Endodermal cell (in vitro differentiated cells): ENCODE measurements at places on chromosomes 1 and 21.

GRCh38 chr1:173798078-173798477 is 26.4 kb upstream of the DARS2 start:
- DNase-seq = no peak

GRCh38 chr1:86754265-86754974 is 50.0 kb downstream of the SH3GLB1 start:
- DNase-seq = peak; percentile 80

DNA sequence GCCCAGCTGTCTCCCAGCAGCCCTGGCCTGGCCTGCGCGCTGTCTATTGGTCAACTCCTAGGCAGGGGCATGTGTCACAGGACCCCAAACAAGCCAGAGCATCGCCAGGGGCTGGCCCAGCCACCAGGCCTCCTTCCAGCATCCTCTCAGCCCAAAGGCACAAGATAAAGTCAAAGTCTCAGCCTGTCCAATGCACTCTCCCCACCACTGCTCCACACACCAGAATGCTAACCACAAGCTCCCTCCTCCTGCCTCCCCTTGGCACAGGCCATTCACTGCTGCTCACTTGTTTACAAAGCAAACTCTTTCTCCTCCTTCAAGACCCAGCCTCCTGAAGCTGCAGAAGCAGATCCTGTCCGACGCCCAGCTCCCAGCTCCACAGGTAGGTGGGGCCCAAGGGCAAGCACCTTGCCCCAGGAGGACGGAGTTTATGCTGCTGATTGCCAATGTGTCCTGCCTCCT is 133.4 kb downstream of the DMRTB1 start:
- peak; percentile 86 for DNase-seq

DNA sequence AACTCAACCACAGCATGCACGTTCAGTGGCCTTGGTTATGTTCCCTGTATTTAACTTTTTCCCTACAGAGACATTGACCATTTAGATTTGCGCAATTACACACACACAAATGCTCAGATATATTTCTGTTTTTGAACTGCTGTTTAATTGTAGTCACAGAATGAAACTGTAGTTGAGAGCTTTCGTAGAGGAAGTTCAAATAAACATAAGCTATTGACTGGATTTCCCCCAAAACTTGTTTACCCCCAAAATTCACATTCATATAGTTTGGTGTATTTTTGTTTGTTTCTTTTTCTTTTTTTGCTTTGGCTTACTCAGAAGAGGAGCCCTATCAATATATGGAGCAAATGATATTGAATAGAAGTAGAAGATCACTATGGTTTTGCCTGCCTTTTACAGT is 921.0 kb downstream of the ADGRL2 start:
- DNase-seq = no peak

- peak; percentile 84 for DNase-seq
Measured at GRCh38 chr1:112722601-112723510, 7.7 kb upstream of the PPM1J start.

DNA sequence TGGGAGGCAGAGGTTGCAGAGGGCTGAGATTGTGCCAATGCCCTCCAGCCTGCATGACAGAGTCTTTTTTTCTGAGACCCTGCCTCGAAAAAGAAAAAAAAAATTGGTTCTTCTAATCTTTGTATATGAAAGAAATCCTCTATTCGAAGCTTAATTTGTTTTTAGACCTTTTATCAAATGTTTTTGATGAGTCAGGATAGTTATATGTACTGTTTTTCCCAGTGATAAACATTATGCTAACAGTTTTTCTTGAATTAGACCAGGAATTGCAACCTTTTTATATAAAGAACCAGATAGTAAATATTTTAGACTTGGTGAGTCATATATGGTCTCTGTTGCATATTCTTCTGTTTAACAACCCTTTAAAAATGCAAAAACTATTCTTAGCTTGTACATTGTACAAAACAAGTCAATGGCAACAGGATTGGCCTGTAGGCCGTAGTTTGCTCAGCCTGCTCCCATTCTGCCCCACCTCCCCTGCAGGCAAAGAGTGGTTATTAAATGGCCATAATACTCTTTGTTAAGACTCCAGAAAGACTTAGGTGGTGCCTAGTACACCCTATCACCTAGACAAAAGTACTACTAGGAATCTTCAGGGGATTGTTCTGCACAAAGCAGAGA is 45.2 kb downstream of the LYST start:
- no peak for DNase-seq

GRCh38 chr1:66733348-66734017 is 18.8 kb upstream of the DYNLT5 start:
- DNase-seq = no peak

- no peak for DNase-seq
Measured at GRCh38 chr1:193787061-193787460, 600.6 kb upstream of the B3GALT2 start.

DNA sequence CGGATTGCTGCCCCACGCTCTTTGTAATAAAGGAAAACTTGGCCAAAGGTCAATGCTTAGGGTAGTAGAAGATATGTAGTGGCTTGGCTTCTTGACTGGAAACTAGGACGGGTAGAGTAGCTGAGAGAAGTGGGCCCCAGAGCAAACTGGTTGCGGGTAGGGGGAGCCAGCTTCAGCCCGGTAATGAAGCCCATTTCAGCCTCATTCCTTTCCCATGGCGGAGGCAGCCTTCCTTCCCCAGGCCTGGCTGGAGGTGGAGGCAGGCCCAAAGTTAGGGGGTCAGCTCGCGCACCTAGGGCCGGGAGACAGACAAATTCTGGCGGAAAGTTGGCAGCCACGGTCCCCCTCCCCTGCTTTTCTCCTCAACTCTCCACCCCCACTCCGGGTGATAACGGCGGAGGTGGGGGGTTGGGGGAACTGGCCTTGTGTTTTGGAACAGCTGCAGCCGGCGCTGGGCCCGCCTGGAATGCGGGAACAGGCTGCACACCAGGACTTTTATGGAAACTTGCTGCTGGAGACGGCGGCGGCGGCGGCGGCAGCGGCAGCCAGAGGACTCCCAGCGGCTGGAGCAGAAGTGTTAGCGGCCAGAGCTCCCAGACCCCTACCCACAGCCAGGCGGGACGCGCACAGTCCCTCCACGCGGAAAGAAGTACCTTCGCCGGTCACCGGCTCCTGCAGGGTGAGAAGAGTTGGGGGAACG is at the start of gene NEXN:
Gene NEXN (plus strand): TSS at position 544 of the 700 bp plus-strand sequence. CDS start 27,483 bp downstream, outside the sequence.
- DNase-seq = peak; percentile 92

DNA sequence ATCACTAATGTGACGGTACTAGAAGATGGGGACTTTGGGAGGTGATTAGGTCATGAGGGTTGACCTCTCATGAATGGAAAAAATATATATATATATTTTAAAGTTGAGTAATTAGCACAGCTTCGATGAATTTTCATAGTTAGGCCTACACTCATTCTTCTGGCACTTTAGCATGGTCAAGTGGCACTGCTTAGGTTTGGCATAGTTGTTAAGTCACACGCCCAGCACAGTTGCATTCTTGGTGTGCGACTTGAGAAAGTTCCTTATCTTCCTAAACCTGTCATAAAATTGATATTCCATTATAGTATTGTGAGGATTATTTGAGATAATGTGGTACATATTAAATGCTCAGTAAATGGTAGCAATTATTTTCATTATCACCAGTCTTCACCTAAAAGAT is 47.7 kb downstream of the MAN1A2 start:
- DNase-seq = no peak

- no peak for DNase-seq
Measured at GRCh38 chr1:2001773-2002411, 1.7 kb downstream of the CFAP74 start.

DNA sequence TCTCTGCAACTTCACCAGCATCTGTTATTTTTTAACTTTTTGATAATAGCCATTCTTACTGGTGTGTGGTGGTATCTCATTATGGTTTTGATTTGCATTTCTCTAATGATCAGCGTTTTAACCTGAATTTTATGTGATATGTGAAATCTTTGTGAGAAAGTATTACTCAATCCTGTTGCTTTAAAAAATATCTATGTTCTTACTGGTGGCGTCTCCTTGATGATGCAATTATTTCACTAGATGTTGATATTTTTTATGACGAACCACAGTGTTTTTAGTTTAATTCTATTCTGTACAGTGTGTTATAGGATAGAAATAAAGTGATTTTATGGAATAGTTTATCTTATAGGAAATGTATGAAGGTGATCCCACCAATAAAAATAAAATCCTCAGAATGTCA is 54.7 kb upstream of the GPR88 start:
- no peak for DNase-seq

DNA sequence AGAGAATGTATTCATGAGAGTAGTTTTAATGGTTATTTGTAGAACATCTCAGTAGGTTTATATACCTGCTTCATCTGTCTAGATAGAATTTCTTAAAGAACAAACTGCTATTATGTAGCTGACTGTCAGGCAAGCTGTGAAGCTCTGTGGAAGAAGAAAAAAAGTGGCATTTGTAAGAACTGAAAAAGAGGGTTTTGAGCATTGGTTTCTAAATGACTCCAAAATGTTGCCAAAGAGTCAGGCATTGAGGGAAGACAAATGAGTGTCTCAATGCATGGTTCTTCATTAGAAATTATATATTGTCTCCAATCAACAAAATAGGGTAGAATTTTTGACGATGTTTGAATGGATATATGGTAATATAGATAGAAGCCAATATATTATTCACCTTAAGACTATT is 1276.1 kb downstream of the KCNT2 start:
- DNase-seq = no peak
